ENCODE measurements at places on chromosomes 2 and 18.

- no peak for DNase-seq
Observed at GRCh38 chr2:21034972-21035279, 8.9 kb downstream of the APOB start.

GRCh38 chr2:9941996-9942390 is 9.5 kb upstream of the GRHL1 start:
- no peak for DNase-seq

DNA sequence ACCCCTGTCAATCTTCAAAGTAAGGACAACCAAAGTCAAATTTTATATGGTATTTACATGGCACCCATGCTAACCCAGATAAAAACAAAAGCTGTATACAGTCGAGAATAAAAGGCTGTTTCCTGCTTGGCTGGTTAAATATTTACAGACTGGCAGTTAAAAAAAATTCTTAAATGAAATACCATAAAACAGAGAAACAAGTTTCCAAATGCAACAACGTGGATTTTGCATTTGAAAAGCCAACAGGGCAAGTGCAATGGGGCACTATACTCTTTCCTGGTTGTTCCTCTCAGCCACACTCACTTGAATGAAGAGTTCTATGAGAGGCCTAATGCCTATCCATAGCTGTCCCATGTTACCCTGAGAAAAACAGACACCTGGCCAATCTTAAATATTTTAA is 6.1 kb upstream of the NR4A2 start:
- no peak for DNase-seq

- no peak for DNase-seq
Observed at GRCh38 chr2:160324917-160325316, 124.8 kb upstream of the ITGB6 start.

DNA sequence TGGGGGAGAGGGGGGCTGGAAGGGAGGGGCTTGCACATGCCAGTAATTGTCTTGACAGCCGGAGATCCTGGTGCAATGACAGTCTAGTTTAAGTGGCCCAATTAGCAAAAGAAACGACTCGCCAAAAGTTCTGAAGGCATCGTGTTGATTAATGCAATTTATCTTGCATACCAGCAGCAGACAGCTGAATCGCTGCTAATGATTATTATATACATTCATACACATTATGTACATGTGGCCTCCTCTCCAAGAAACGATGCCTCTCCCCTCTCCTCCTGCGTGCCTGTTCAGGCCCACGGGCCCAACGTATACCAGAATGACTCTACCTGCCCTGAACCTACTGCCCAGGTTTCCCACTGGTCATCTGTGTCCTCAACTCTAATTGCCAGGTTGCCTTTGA is 214.5 kb downstream of the CELF4 start:
- no peak for DNase-seq

GRCh38 chr2:159086342-159086741 is 117.9 kb downstream of the TANC1 start:
- DNase-seq: no peak

- DNase-seq: no peak
Observed at GRCh38 chr2:31083234-31083993, 54.8 kb downstream of the GALNT14 start.

- no peak for DNase-seq
Observed at GRCh38 chr2:162403884-162404283, 60.0 kb downstream of the GCA start.

DNA sequence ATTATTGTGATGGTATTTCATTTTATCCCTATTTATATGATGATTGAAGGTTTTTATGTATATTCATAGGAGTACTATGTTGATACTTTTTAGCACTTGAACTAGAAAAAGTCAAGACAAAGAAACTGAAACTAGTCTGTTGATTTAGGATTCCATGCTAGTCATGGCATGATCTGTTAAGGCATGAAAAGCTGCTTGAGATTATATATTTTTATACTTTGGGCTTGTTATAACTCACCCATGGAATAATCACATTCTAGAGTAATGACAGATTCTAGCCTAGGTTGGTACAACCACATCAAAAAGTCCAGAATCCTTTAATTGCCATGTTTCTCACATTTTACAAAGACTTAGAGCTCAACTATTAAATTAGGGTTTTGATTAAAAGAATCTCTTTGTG is 472.6 kb upstream of the CELF4 start:
- no peak for DNase-seq

DNA sequence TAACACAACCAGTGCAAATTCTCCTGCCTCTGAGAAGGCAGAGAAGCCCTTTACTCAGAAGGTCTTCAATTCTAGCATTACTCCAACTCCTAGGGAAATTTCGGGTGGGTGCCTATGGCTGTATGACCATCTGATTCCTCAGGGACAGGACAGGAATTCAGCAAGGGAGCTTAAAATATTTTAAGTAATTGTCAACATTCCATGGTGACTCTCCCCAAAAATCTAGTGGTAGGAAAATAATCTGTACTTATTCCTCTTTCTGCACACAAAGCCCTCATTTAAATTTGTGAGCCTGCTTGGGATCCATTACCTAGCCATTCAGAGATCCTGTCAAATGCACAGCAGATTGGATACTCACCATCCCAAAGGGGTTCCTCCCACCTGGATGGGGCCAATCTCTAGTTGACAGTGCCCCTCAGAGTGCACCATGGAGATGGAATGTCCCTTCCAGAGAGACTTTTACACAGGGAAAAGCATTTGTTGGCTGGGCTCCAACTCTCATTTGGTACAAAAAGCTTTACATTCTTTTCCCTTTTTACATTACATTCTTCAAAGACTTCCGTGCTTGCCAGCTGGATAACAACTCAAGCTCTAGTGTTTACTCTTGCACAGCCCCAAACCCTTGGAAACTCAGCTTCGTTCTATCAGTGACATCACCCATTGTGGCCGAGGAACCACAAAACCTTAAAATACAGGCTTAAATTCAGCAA is 3.1 kb upstream of the TMEM150A start:
- no peak for DNase-seq

- DNase-seq: no peak
Observed at GRCh38 chr2:95698146-95698545, 106.3 kb downstream of the TRIM43 start.

- DNase-seq: no peak
Observed at GRCh38 chr2:118050974-118051373, 37.1 kb upstream of the CCDC93 start.

All from activated naive CD4-positive, alpha-beta T cell treated with anti-CD3 and anti-CD28 coated beads, Interleukin-2, amount 50 U/mL, for 72 hours (primary cell).